SK-MEL-5 (cell line): ENCODE measurements at places on chromosomes 1 and 21. TPM values are rescaled to one million over a fixed set of nuclear protein-coding genes. Genes with fewer than 3 reads are reported as not detected.
A peak's percentile ranks its signal among the peaks of the same experiment; 100 is the strongest.

DNA sequence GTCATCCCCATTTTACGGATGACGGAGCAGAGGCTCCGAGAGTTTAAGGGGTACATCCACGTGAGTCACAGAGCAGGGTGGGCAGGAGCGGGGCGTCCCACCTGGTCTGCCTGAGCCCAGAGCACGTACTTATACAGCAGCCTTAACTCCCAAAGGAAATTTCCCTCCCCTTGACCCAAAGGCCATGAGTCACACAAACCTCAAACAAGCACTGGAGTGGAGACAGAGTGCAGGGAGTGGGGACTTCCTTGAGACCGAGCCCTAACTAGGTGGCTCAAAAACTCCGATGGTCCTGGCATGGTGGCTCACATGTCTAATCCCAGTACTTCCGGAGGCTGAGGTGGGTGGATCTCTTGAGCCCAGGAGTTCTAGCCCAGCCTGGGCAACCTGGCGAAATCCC is 141.6 kb upstream of the KLHDC7A start:
- DNase-seq: no peak

The AKIRIN1 gene
- 88.1 and 93.9 TPM in 2 replicates for total RNA-seq

The PKNOX1 gene
- total RNA-seq: 18.5 and 21.2 TPM in 2 replicates

DNA sequence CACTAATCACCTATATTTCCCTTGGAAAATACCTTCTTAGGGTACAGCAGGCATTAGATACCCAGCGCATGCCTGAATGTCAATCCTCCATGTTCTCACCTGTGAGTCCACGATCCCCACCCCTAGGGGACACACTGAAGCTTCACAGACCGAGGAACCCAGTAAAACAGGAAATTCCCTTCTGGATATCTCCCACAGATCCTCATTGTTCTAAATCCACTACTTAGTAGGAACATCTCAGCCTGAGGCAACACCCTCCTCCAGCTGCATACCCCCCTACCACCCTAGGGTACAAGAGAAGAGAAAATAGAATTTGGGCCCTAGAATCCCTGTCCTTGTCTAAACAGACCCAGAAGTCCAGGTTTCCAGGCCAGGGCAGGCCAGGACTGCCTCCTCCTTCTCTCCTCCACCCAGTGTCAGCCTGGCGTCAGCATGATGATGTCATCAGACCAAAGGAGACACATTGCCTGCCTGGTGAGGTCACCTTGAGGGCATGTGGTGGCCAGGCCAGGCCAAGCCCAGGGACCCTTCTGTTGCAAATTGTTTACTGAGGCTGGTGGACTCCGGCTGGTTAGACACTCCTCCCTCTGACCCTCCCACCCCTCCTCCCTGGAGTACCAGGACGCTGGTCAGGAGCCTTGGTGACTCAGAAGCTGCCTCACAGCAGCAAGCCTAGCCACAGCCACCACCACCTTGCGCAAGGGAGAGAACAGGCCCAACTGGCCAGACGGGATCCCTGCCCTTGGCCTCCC is 6.2 kb downstream of the NECTIN4 start:
- DNase-seq: peak; percentile 46

The RAB42 gene
- not detected in 2 replicates for total RNA-seq

DNA sequence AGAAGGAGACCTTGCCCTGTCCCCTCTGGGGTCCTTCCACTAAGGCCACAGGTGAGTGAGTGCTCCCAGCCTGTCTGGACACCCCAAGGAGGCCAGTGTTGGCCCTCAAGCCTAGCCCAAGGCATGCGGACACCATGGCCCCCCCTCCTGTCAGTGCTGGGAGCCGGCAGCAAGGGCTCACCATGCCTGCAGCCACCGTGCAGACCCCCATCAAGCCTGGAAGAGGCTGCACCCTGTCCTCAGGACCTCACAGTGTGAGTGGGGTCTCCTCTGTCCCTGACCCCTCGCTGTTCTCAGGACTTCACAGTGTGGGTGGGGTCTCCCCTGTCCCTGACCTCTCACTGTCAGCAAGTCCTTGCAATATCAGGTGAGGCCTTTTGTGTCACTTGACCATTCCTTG is 33.2 kb upstream of the PRSS38 start:
- no peak for DNase-seq

The NBPF3 gene
- total RNA-seq: 5.4 and 6.2 TPM in 2 replicates

- DNase-seq: no peak
Observed at GRCh38 chr1:61640531-61641530, 84.1 kb downstream of the TM2D1 start.

GRCh38 chr1:119361620-119362344 is 6.8 kb upstream of the HAO2 start:
- DNase-seq: peak; percentile 96

GRCh38 chr1:35047188-35047858 is 15.6 kb upstream of the ZMYM6 start:
- DNase-seq: peak; percentile 25

GRCh38 chr1:158007667-158008386 is 14.4 kb downstream of the KIRREL1 start:
- no peak for DNase-seq

The HTR6 gene
- total RNA-seq: 0.16 and 0.29 TPM in 2 replicates

GRCh38 chr1:44312399-44313196 is 42.5 kb downstream of the ERI3 start:
- DNase-seq: no peak

The S100A3 gene
- 0.63 TPM in 1 of 2 replicates, not detected in the other for total RNA-seq

The CLIC4 gene
- total RNA-seq: 123 and 124 TPM in 2 replicates

The DNASE2B gene
- total RNA-seq: 0.18 TPM in 1 of 2 replicates, not detected in the other

The NPL gene
- total RNA-seq: 6.7 and 7.0 TPM in 2 replicates
